AG04450 (cell line): ENCODE measurements at places on chromosomes 13 and 19.
A peak's percentile ranks its signal among the peaks of the same experiment; 100 is the strongest.

DNA sequence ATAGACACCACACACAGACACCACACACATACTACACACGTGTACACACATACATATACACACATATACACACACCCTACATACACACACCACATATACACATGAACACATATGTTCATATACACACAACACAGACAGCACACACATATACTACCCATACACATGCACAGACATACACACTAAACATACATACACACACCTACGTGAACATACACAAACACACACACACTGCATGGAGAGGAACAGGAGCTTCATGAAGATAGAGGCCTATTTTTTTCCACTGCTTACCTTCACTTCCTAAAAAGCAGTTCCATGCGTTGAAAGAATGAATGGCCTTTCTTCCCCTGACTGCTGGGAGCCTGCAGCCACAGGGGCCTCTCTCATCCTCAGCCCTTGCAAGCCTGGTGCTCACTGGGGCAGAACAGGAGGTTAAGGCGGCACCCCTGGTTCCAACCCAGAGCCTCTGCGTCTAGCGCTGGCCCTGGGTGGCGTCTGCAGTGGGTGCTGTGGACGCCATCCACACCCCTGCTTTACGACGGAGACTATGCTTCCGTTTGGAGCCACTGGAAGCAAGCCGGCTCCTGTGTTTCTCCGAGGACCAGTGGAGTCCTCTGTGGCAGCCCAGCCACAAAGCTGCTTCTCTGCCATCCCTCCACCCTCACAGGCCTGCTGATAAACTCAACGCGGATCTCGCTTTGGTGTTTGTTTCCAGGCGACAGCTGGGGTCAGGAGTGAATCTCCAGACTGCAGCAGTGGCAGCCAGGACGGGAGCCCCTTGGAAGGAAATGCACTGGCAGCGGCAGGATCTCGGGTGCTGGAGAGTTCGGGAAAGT lies 1.9 kb upstream of the RASA3 start:
- no peak for DNase-seq

GRCh38 chr13:107907065-107907805 lies 308.1 kb downstream of the LIG4 start:
- DNase-seq, result no peak

GRCh38 chr19:33811736-33812387 lies 15.2 kb downstream of the KCTD15 start:
- no peak for DNase-seq

- DNase-seq, result no peak
Observed at GRCh38 chr19:16619457-16619856, 8.5 kb downstream of the MED26 start.

- no peak for DNase-seq
Observed at GRCh38 chr13:95411428-95412040, 110.3 kb upstream of the ABCC4 start.

DNA sequence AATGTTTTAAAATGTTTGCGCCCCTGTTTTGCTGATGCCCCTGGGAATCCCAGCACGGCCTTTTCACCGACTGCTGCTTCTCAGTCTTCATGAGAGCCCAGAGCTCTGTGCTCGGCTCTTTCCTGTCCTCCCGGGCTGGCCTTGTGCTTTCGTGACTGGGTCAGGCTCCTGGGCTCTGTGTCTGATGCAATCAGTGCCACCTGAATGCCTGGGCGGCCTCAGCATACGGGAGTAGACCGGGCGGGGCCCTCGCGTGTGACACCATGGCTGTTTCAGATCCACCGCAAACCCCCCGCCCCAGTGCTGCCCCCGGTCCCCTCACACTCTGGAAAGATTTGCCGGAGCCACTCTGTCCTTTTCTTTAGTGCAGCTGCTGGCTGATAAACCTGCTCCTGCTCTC lies 21.4 kb downstream of the PABPC3 start:
- DNase-seq, result no peak

DNA sequence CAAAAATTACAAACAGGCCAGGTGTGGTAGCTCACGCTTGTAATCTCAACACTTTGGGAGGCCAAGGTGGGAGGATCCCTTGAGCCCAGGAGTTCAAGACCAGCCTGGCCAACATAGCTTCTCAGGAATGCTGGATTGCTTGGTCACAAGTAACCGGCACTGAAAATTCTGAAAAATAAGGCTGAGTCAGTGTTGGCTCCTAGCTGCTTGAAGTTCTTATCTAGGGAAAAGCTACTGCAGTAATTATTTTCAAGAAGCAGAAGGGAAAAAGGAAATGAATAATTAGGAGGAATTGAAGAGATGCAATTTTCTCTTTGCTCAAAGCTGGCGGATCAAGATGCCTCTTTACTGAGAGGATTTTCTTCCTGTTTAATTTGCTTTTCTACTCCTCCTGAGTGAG lies 75.0 kb upstream of the GTF3A start:
- DNase-seq, result peak; percentile 32

DNA sequence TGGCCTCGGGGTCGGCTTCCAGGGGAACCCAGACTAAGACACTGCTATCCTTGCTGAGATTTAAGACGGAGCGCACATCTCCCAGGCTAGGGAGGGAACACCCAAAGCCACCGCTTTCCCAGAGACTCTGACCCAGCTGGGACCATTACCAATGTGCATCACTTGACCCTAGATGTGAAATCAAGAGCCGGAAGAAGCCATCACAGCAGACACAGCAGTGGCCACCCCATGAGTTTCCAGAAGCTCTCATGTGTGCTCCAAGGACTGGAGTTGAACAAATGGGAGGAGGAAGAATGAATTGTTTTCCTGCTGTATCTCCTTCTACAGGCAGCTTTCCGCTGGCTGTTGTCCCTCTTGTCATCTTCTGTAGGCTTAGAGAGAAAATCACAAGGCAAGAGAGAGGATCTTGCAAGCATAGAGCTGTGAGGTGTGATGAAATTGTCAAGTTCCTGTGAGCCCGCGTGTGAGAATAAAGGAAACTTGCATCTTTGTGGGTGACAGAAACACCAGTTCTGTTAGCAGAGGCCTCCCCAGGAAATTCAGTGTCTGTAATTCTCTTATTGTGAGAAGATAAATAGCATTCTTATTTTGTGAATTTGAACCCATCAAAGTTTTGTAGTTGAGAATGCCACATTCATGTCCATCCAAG lies 711.8 kb downstream of the UQCRFS1 start:
- no peak for DNase-seq

DNA sequence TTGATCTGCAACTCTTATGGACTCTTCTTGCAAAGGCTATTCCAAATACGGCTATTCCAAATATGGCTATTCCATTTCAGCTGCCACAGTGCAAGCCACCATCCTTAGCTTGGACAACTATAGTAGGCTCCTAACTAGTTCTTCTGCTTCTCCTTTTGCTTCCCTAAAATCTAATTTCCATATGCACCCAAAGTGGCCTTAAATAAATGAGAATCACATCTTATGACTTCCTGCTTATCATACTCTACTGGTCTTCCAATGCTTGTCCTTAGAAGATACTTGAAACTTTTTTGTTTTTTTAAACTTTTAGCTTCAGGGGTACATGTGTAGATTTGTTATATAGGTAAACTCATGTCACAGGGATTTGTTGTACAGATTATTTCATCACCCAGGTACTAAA lies 4.9 kb downstream of the UCHL3 start:
- DNase-seq, result no peak

DNA sequence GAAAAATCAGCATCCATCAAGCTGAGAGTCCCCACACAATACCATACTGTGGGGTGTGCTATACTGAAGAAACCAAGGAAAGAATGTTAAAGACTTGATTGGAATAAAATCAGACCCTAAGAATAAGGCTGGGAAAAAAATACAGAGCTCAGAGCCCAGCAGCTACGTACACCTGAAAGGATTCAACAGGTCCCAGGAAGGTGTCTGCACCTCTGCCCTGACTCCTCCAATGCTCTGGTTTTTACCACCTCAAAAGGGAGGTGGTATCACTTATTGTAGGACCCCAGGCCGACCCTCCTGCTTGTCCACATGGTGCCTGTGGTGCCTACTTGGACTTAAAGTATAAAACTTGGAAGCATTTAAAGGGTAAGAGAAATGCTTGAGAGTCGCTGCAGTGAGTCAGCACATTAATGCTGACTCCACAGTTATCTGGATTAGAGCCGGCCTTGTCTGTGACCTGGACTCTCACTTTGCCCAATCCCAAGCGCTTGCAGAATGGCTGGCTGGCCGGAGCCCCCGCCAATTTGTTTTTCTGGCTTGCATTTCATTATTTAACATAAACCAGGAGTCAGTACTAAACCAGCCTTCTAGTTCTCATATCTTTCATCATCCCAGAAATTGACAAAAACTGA lies 110.1 kb downstream of the FGF14 start:
- no peak for DNase-seq

DNA sequence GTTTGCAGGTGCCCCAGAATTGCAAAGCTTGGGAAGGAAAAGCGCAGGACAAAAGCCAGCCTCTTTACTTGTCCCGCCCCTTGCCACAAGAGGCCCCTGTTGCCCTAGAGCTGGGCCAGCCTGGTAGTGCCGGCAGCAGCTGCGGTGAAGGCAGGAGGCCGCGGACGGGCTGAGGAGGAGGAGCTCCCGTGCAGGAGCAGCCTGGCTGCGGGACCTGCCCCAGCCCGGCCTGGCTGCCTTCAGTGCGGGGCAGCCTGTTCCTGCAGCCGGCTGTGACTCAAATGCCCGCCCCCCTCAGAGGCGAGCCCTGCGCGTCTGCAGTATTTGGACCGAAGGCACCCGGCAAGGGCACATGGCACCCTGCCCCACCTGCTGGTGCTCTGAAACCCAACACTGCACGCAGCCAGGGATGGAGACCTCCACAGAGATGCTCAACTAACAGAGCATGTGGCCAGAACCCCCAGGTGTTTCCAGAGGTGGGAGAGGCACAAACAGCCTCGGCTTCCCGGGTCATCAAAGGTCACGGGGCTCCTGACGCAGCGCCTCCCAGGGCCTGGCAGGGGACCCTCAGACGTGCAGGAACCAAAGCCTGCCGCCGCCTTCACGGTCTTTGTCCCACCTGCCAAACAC lies 29.7 kb downstream of the NAXD start:
- DNase-seq, result peak; percentile 37

DNA sequence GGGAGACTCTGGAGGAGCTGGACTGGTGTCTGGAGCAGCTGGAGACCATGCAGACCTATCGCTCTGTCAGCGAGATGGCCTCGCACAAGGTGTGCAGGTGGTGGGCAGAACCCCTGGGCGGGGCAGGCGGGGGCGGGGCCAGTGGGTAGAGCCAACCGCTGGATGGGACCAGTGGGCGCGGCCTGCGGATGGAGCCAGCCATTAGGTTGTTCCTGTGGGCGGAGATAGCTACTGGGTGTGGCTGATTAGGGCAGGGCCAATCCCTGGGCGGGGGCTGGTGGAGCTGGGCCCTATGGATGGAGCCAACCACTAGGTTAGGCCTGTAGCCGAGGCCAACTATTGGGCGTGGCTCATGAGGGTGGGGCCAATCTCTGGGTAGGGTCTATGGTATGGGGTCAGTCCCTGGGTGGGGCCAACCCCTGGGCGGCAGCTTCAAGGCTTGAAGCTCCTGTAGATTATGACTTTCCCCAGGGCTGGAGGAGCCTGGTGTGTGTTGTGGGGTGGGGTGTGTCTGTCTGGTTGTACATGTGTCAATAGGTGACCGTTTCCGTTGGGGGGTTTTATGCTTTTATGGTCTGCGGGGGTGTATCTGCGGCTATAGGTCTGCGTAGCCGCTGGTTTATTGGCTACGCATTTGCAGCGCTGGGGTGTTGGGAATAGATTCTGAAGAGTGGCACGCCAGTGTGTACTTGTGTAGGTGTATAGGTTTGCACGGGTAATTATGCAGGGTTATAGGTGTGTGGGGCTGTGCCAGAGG lies 30.7 kb downstream of the PDE4A start:
- no peak for DNase-seq

- no peak for DNase-seq
Observed at GRCh38 chr19:4372165-4373012, 28.0 kb downstream of the SH3GL1 start.

- DNase-seq, result no peak
Observed at GRCh38 chr13:83895994-83896580, 13.8 kb upstream of the SLITRK1 start.

GRCh38 chr19:19031891-19032290 lies 1.4 kb downstream of the SUGP2 start:
- DNase-seq, result no peak

- DNase-seq, result no peak
Observed at GRCh38 chr19:18231775-18232174, 5.5 kb upstream of the PDE4C start.

DNA sequence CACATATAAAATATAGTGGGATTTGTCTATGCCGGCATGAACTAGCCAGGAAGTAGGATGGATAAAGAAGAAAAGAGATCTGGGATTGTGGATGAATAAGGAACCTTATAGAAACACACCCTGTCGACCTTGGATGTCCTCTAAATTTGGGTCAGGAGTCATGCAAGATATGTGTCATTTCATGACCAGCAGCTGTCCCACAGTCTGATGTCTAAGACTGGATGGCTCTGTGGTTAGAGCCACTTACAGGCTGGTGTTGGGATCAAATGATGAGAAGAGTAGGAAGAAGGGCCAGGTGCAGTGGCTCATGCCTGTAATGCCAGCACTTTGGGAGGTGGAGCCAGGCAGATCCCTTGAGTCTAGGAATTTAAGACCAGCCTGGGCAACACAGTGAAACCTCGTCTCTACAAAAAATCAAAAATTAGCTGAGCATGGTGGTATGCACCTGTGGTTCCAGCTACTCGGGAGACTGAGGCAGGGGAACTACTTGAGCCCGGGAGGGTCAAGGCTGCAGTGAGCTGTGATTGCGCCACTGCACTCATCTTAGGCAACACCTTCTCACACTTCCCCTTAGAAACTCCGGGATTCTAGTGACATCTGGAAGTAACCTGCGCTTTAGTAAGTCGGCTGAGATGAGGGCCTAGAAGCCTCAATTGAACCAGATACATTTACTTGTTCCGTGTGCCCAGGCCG lies 30.8 kb downstream of the TMED1 start:
- no peak for DNase-seq

DNA sequence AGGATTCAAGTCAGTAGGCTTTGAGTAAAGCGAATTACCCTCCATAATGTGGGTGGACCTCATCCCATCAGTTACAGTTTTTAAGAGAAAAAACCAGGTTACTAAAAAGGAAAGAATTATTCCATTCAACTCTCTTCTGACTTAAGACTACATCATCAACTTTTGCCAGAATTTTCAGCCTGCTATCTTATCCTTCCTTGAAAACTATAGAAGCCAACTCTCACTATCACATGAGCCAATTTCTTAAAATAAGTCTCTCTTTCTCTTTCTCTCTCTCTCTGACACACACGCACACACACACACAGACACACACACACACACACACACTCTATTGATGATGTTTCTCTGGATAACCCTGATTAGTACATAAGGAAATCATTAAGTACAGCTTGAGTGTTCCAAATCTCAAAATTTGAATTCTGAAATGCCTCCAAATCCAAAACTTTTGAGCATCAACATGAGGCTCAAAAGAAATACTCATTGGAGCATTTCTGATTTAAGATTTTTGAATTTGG lies 217.0 kb upstream of the PRR20A start:
- no peak for DNase-seq

DNA sequence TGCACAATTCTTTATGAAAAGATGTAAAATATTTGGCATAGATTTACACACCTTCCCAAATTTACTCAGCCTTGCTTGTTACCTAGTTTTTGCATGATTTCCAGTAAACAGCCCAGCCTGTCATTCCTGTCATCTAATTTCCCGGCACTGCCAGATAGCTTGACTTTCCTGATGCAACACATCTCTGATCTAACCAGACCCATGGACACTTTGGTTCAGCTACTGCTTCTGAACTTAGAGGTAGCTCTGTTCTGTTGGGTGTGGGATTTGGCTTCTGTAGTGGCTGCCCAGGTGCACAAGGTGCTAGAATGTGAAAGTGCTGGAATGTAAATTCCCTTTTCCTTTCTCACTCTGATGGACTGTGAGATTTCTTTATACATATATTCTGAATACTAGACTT lies 1033.5 kb downstream of the SLITRK1 start:
- DNase-seq, result no peak

- no peak for DNase-seq
Observed at GRCh38 chr13:84543962-84544361, 661.7 kb upstream of the SLITRK1 start.
